Stimulated activated CD4-positive, alpha-beta T cell treated with anti-CD3 and anti-CD28 coated beads, TNF-alpha, amount 100 ng/mL, for 4 hours (primary cell): ENCODE measurements at places on chromosomes 5 and 9.
A peak's percentile ranks its signal among the peaks of the same experiment; 100 is the strongest.

DNA sequence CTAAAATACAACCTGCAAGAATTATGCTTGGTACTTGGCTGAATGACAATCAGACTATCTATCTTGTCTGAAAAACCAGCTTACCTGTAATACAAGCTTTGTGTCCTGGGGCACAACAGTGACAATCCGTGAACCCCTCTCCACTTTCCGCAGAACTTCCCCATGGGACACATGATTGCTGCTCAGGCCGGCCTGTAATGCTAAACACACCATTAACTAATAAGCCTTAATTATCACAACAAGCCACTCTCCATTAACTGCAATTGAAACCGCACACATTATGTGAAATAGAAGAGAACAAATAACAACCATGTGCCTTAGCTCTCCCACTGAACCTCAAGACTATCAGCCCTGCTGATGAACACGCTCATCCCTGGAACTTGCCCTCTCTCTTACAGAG lies 33.7 kb downstream of the ELP1 start:
- DNase-seq: no peak

GRCh38 chr9:371349-371748 lies 156.7 kb downstream of the DOCK8 start:
- no peak for DNase-seq

- DNase-seq: no peak
These were observed 198.7 kb downstream of the HSPA4 start for GRCh38 chr5:133250527-133250926.

DNA sequence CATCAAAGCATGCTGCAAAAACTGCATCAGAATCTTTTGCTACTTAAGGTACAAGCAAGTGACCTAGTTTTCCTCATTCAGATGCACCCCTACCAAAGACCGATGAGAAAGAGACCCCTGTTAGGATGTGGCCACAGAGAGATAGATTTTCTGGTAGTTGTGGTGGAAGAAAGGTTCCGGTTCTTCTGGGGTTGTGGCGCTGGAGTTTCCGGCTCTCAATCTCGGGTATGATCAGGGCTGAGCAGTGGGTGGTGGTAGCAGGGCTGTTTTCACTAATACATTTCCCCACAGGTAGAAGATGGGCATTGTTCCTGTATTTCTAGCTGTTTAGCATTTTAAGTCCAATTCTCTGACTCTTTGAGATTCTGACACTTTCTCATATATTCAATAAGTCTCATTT lies 58.4 kb downstream of the PCSK1 start:
- DNase-seq: no peak

DNA sequence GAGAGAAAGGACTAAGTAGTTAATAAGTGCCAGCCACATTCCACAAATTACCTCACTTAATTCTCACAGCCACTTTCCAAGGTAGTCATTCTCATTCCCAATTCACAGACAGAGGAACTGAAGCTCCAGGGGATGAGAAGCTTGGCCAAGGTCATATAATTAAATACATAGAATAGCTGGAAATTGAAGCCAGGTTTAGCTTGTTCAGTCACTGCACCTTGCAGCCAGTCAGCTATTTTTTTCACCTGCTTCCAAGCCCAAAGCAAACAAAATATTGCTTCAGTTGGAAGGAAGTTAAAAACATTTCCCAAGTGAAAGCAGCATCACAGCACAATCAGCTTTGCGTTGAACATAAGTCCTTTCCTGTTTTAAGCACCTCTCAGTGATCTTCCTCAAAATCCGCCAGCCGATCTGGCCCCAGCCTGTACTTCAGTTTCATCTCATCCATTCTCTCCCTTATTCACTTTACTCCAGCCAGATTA lies 4.8 kb downstream of the ALDH1A1 start:
- DNase-seq: no peak

GRCh38 chr5:142506756-142507155 lies 179.1 kb downstream of the FGF1 start:
- no peak for DNase-seq

DNA sequence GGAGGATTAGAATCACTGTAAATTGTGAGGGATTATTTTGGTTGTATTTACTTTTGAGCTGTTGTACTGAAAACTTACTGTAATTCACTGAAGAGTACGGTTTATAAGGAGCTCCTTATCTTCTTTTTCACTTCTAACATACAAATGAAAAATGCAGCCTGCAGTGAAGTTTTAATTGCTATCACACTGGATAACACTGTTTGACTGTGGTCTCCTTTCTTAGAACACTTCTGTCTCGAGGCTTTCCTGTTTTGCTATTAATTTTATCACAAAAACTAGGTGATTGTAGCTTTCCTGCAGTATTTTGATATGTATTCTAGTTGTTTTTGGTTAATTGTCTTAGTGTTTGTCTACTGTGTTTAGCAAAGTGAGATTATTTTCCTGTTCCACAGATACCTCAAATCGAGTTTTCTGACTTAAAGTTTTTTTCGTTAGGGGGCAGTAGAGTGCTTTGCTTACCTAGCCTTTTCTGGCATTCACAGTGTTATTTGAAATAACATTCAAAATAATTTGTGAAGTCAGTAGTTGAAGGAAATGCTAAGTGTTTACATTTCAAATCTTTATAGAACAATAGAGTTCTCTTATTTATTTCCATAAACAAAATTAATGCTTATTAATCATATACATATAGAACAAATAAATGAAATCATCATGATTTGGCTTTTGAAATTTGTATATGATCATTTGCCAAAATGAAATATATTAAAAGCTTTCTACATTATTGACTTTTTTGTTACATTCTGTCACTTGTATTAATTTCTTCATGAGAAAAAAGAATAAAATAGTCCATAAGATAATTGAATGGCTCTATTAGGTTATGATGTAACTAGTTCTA lies 52.9 kb downstream of the COMMD10 start:
- no peak for DNase-seq

GRCh38 chr9:119639287-119639955 lies 270.2 kb upstream of the BRINP1 start:
- no peak for DNase-seq

DNA sequence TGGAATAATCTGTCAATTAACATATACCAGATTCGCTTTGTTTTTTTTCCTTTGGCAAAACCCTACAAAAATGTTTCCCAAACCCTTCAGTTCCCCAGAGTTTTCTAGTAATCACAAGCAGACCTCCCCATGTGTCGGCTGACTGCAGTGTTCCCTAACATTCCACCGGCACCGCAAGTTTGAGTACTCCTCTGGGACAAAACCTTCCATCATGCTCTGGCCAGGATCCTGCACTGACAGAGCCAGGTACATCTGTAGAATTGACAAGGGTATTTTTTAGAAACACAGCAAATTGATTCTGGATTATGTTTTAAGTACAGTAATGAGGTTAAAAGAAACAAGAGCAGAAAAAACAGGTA lies 174.7 kb downstream of the GAS1 start:
- no peak for DNase-seq

- no peak for DNase-seq
These were observed 60.6 kb downstream of the TMEM174 start for GRCh38 chr5:73233461-73234203.

- no peak for DNase-seq
These were observed 95.0 kb upstream of the DAP start for GRCh38 chr5:10856071-10856470.

GRCh38 chr9:18294229-18294628 lies 179.7 kb upstream of the ADAMTSL1 start:
- DNase-seq: no peak

DNA sequence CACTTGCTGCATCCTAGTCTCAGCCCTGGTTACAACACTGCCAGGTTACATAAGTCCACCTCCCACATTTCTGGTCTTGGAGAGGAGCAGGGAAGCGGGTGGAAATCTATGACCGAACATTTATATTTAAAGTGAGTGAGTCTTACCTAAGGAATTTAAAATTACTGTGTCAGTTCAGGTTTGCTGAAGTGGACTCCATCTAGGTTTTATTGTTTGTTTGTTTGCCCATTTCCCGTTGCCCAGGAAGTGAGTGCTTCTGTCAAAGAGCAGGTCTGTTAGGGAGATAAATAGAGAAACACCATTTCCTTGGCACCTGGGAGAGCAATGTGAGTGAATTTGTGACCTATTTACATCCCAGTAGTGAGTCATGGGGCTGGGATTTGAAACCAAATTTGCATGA lies 179.5 kb downstream of the KIF4B start:
- no peak for DNase-seq

GRCh38 chr5:139810341-139811273 lies 15.0 kb downstream of the PSD2 start:
- DNase-seq: no peak

DNA sequence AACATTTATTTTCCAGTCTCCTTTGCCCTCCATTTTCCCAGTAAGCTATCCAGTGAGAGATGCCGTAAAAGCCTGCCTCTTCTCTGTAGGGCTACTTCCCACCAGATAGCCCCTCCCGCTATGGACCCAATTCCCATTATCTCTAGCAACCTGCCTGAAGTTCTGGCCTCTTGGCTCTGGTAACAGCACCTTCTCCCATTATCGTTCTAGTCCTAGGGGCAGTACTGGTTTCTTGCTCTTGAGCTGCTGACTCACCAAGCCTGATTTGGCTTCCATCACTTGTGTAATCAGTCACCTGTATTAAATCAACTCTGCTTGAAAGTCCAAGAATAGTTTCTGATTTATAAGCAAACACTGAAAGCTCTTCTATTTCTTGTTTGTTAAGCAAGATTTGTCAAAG lies 42.8 kb upstream of the PARP8 start:
- DNase-seq: no peak

DNA sequence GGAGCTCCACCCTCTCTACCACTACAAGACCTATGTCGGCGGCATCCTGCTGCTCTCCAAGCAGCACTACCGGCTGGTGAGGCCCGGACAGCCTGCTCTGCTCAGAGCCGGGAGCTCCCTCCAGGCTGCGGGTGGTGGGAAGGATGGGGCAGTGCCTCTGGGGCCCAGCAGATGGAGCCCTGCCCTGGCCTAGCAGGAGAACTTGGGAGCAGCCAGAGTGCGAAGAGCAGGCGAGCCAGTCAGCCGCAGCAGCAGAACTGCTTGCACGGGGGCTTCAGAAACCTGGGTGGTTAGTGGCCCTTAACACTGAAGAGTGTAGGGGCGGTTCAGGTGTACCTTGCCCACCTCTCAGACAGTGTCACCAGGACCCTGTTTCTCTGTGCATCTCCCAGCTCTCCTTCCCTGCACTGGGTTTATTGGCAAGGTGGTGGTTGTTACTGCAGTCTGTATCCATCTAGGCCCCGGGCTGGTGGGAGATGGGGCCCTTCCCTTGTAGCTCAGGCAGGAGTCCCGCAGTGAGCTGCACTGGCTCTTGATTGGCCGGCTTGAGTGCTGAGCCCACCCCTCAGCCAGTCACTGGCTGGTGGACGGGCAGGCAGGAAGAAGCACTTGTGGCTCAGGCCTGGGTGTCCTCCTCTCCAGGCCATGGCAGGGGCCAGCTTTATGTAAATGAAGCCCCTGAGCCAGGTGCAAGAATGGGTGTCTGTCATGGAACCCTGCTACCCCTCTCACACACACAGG lies 7.7 kb downstream of the B4GALT7 start:
- DNase-seq: peak; percentile 45

- DNase-seq: no peak
These were observed 46.9 kb upstream of the HSD17B4 start for GRCh38 chr5:119405419-119405818.

GRCh38 chr5:125583321-125584139 lies 837.1 kb upstream of the ZNF608 start:
- no peak for DNase-seq

DNA sequence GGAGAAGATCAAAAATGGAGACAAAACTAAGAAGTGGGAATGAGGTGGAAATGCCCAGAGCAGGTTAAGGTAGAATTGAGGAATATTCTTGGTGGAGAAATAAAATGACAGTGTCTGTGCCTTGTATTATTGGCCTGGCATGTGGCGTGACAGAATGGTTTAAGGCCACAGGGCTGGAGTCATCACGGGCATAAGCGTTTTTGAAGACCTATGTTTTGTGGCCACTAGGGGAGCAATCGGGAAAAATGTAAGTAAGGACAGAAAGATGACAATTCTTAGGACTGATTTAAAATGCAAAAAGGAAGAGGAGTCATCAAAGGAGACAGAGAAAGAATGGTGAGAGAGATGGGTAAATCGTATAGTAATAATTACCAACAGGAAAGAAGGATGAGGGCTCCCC lies 72.2 kb upstream of the EPB41L4A start:
- no peak for DNase-seq

- no peak for DNase-seq
These were observed 157.9 kb downstream of the ZDHHC21 start for GRCh38 chr9:14535161-14535955.

GRCh38 chr5:32708949-32709348 lies 2.2 kb upstream of the NPR3 start:
- DNase-seq: no peak

- no peak for DNase-seq
These were observed 15.7 kb downstream of the TTC23L start for GRCh38 chr5:34854459-34855174.

GRCh38 chr5:34970552-34970951 lies 41.2 kb downstream of the DNAJC21 start:
- DNase-seq: no peak

DNA sequence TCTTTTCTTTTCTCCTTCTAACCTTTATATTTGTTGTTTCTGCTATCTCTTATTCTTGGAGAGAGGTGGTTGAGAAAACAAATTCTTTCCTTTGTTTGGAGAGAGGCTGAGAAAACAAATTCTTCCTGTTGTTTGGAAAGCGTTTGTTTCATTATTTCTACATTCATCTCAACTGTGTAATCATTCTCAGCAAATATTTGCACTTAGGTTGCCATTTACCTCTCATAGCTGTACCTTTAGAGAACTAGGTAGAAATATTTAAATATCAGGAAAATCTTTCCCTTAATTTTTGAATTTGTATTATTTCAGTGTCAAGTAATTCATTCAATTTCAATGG lies 1824.4 kb upstream of the CDH9 start:
- no peak for DNase-seq

GRCh38 chr5:81534441-81534840 lies 140.5 kb upstream of the ACOT12 start:
- no peak for DNase-seq

- no peak for DNase-seq
These were observed 17.4 kb downstream of the CDC42SE2 start for GRCh38 chr5:131281133-131281867.

- DNase-seq: no peak
These were observed 74.8 kb downstream of the NEK6 start for GRCh38 chr9:124332361-124333202.

GRCh38 chr9:134180786-134181647 lies 16.7 kb upstream of the RNU6ATAC start:
- no peak for DNase-seq

DNA sequence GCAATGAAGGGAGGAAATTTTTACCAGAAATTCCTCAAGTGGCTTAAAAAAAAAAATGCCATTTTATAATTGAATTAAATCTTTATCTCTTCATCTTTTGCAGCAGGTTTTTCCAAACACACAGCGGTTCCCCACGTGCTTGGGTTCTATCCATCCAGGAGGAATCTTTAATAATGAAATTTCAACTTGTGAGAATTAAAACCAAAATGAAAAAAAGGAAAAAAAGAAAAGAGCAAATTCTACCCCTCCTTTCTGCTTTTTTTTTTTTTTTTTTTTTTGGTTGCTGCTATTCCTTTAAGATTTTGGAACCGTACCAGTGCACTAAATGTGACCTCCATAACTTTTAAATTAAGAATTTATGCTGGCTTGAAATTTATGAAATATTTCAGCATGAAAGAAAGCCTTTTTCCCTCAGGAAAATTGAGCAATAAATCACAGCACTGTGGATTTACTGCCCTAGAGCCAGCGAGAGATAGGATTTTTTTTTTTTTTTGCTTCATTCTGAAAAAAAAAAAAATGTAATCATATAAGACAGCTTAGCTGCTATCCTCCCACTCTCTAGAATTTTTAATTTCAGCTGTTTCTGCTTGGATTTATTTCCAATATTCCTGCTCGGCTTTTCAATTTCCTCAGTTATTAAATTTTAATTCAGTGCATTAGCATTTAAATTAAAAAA lies 88.5 kb downstream of the ZNF618 start:
- DNase-seq: no peak
